ENCODE measurements at places on chromosomes 5 and 9.

DNA sequence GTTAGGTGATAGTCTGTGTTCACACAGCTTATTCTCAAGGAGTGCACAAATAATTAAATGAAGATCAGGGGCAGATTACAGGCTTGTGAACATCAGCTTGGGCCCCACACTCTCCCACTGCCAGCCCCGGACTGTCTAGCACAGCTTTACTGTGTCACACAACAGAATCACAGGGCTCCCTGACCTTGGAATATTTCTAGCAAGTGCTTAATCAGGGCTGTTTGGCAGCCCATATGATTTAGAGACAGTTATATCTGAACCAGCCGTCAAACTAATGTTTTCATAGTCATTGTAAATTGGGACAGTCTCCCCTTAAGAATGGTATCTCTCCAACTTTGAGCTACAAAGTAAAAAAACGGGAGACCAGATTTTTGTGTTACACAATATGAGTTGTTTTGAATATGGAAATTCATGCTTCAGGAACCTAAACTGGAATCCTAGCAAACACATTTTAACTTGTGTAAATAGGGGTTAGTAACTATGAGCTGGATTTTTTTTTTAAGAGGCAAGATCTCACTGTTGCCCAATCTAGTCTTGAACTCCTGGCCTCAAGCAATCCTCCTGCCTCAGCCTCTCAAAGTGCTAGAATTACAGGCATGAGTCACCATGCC, 517.6 kb downstream of the BNC2 start:
- DNase-seq, result no peak

DNA sequence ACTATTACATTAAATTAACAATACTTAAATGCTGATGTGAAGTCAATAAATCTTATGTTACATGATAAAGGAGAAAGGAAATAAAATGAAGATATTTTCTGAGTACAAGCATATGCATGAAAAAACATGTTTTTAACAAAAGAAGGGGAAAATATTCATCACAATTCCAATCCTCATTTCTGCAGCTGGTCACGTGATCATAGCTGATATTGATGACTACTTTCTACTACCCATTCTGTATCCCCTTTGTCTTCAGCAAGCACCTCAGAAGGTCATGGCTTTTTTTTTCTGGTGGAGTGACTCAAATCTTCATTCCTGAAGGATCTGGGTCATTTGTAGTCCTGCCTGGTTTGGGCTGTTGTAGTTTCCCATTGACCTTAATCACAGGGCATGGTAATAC, 90.9 kb downstream of the CDO1 start:
- no peak for DNase-seq

DNA sequence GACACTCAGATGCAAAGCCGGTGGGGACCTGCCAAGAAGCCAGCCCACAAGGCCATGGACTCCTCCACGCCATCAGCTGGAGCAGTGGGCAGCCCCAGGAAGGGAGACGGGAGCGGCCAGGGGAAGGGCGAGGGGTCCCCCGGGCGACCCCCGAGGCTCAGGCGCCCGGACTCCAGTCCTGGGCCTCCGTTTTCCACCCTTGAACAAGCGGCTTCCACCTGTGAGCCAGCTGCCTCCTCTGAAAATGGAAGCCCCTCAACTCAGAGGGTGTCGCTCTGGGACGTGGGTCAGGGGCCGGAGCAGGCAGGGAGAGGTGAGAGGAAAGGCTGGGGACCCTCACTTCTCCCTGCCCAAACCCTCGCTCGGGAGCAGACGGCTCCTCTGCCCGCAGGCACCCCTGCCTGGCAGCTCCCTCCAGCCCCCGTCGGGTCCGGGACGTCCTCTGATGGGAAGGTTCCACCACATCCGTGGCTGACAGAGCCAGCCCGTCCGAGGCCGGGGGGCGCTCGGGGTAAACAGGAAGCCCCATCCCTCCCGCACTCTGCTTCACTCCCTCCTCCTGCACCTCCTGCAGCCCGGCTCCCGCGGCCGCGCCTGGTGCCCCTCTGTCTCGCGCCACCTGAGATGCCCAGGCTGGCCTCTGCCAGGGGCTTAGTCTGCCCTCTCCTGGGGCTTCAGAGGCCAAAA, 3.7 kb upstream of the EGFL7 start:
- no peak for DNase-seq

DNA sequence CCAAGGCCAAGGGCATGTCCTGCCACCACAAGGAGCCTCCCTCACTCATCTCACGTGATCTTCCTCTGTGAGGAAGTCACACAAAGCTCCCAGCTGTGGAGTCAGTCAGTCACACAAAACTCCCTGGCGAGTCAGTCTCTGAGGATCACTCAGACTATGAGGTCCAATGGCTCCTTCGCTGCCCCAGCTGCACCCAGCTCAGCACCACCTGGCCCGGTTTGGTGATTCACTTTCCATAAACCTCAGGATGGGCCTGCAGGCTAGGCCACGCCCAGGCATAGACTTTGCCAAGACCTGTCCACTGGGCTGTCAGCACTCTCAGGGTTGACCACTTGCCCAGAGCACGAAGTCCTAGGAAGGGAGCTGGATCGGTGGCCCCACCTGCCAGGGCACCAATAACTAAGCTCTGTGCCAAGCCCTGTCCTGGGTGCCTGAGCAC, 233.8 kb downstream of the HSPA4 start:
- DNase-seq, result no peak

- no peak for DNase-seq
Observed at GRCh38 chr5:138651058-138651766, 76.0 kb upstream of the HSPA9 start.

DNA sequence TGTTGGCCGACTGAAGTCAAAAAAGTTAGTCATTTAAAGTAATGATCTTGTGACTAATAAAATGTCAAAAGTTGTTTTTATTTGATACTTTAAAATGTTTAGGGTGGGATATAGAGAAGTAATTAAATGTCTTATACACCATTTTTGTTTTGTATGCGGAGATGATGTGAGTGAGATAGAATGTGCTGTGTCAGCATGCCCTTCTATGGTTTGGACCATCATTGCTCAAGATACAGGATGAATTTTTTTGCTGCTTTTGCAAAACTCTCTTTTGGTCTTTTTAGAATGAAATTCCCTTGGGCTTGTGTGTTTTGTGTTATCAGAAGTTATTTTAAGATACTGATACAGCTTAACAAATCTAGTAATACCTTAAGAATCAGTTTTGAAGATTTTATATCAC, 12.5 kb downstream of the SRFBP1 start:
- no peak for DNase-seq

- no peak for DNase-seq
Observed at GRCh38 chr5:151720215-151720614, 33.5 kb upstream of the SPARC start.

DNA sequence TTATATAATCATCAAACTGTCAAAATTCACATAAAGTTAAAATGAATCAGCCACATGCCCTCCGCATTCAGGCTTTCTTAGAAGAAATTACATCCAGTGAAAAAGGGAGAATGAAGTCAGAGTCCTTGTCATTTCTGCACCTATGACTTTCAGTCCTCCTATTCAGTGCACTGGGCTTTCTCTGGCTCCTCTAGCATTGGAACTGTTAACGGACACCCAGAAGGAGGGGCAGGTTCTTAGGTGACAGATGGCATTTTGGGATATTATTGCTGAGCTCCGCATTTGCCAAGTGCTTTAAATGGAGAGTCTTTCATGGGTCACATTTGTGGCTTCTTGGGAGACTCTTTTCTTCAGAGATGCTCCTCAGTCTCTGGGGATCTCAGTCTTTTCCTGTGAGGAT, 40.0 kb downstream of the ADAMTS19 start:
- no peak for DNase-seq

- DNase-seq, result no peak
Observed at GRCh38 chr5:6717247-6717646, 4.0 kb downstream of the TENT4A start.

DNA sequence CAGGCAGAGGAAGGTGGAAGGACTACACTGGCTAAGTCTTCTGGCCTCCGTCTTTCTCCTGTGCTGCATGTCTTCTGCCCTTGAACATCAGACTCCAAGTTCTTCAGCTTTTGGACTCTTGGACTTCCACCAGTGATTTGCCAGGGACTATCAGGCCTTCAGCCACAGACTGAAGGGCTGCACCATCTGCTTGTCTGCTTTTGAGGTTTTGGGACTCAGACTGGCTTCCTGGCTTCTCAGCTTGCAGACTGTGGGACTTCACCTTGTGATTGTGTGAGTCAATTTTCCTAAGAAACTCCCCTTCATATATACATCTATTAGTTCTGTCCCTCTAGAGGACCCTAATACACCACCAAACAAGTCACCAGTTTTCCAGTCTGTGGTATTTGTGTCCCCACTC, 9.7 kb upstream of the ANKDD1B start:
- no peak for DNase-seq

DNA sequence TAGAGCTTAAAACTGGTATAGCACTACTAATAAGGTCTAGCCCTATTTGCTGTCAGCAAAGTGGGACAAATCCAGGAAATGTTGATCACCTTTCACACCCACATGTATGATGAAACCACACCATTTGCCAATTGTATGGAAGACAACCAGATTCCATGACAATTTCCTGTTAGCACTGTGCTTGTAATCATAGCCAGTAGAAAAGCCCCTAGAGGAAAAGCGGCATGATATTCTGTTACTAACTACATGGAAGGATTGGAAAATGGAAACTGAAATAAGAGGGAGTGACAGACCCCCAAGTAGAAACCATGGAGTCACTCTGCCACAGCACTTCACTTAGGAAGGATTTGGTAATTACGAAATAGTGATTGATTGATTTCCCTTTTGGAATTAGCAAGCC, 923 bp downstream of the SPATA6L start:
- no peak for DNase-seq

DNA sequence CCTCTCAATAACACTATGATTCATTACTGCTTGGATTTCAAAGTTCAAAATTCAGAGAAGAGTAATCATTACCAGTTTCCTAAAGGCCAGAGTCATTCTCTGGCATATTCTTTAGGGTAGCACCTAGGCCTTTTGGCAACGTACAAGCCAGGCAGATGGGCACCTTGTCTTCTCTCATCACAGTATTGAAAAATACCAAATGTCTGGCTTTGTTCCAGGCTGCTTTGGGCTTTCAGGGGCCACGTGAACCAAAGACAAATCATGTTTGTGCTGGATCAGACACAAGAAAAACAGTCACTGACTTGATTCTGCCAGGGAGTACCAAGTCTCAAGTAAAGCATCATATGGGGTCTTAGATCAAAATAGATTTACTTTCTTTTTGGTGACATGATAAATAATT, 15.5 kb downstream of the MEGF9 start:
- DNase-seq, result no peak

DNA sequence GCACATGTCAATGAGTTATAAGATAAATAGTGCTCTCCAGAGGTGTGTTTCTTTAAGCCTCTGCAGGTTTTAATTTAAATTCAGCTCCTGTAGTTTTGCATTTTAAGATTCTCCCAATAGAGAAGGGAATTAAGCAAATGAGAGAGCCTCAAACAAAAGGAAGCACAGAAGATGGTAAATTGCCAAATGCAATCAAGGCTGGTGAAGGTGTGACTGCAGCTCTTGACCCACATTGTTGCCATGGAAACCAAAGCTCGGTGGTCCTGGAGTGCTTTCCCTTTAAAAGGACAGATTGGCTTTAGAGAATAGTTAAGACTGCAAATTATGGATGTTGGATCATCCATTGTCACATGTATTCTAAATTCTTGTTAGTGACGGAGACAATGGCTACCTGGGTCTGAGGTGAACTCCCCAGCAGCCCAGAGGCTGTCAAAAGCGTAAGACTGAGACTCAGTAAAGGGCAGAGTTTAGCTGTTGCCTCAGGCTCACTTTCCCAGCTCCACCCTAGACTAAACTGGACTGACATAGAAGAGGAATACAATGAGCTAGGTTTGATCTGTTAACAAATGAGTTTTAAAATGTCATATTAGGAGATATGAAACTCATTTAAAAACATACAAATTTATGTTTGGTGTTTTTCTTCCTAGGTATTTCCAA, 12.3 kb downstream of the GAPT start:
- no peak for DNase-seq

GRCh38 chr5:116844015-116844414, 269.4 kb upstream of the SEMA6A start:
- DNase-seq, result no peak

GRCh38 chr5:172005708-172006320, 624 bp downstream of the FBXW11 start:
- DNase-seq, result no peak

DNA sequence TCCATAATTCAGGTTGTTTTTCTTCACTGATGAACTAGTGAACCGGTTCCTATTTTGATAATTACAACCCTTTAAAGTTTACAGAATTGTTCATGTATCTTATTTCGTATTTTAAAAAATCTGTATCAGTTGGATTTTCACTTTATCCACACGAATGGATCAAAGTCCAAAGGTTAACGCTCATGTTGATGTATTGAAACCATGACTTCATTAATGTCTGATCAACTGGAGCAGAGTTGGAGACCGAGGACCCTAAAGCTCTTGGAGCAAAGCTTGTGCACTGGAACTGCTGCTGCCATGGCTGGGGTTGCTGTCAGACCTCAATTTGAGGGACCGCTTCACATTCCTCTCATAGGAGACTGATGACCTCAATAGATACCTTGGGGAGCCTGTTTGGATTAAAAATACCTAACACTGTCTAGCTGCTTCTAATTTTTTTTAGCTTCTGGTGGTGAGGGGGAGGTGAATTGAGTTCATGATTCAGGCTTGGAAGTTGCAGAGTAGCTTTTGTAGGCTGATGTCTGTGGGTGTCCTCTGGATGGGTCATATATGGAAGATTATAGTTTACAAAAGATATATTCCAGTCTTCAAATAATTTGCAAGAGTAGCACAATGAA, 45.1 kb downstream of the KIAA1958 start:
- DNase-seq, result no peak

DNA sequence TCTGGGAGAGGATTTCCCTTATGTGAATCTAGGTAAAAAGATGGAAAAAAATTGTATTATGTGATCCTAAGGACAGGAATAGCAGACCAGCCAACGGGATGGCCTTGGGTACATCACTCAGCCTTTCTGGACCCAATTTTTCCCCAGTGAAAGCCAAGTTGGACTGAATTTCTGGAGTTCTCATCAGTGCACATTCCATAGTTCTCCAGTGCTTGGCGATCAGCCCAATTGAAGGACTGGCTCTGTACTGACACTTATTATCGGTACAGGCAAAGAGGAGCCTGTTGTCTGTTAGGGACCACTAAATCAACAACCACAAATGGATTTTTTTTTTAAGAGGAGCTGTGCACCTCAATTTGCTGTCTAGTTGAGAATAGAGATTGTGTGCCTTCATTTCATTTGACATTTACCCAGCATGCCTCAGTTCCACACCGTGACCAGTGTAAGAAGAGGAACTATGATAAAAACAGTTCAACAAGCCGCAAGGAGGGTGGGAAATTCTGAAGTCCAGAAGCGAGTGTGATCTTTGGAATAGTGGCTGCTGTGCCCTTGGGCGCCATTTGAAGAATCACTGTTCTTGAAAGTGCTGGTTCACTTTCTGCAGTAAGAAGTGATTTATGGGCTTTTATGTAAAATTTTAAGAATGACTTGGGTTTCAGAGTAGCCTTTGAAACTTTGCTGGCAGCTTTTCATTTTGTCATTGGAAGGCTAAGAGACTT, 8.0 kb downstream of the ARL10 start:
- no peak for DNase-seq
